CD4-positive, alpha-beta T cell treated with Interleukin-4 for 4 hours (primary cell): ENCODE measurements at places on chromosomes 7 and 10.

DNA sequence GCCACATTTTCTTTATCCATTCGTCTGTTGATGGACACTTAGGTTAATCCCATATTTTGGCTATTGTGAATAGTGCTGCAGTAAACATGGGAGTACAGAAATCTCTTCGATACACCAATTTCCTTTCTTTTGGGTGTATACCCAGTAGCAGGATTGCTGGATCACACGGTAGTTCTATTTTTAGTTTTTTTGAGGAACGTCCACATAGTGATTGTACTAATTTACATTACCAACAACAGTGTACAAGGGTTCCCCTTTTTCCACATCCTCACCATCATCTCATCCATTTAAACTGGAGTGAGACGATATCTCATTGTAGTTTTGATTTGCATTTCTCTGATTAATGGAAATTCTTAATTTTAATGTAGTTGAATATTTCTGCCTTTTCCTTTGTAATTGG is 19.3 kb downstream of the VKORC1L1 start:
- DNase-seq = no peak

- DNase-seq = peak; percentile 56
Measured at GRCh38 chr7:116138202-116138801, 72.0 kb upstream of the TES start.

DNA sequence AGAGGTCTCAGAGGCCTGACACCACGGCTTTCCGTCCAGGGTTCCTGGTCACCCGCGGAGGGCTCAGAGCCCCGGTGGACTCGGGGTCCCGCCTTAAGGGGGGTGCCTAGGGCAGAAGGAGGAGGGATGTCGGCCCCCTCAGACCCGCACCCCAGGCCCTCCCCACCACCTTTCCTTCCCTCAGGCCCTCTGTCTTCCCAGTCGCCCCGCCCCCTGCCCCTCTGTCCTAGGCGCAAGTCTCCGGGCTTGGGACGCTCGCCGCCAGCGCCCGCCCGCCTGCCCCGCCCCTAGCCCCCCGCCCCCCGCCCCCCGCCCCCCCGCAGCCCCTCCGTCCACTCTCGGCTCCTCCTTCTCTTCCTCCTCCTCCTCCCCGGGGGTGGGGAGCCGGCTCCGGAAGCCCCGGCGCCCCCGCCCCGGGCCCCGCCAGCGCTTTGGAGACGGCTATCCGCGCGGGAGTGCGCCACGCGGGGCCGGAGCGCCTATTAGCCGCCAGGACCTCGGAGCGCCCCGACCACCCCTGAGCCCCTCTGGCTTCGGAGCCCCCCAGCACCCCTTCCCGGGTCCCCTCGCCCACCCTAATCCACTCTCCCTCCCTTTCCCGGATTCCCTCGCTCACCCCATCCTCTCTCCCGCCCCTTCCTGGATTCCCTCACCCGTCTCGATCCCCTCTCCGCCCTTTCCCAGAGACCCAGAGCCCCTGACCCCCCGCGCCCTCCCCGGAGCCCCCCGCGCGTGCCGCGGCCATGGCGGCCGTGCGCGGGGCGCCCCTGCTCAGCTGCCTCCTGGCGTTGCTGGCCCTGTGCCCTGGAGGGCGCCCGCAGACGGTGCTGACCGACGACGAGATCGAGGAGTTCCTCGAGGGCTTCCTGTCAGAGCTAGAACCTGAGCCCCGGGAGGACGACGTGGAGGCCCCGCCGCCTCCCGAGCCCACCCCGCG is at the start of gene AEBP1:
AEBP1 (plus strand) TSS at position 423 of the 937 bp plus-strand sequence; CDS start at position 744, 321 bp downstream.
- no peak for DNase-seq

GRCh38 chr10:132834891-132835847 is 49.2 kb upstream of the NKX6-2 start:
- DNase-seq = no peak

DNA sequence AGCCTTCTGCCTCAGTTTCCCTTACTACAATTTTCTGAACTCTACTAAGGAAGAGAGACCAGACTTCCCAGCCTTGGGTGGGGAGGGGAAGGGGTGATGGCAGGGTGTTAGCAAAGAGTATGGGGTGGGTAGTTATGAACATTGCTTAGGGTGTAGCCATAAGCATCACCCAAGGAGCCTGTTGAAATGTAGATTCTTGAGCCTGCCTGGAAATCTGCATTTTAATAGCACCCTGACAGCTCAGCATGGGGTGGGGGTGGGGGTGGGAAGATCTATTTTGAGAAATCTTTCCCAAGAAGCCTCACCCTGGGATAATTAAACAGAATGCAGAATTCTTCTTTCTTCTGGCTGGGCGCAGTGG is 164.8 kb downstream of the NRF1 start:
- DNase-seq = no peak

- DNase-seq = no peak
Measured at GRCh38 chr7:86949779-86950260, 109.6 kb downstream of the ELAPOR2 start.

DNA sequence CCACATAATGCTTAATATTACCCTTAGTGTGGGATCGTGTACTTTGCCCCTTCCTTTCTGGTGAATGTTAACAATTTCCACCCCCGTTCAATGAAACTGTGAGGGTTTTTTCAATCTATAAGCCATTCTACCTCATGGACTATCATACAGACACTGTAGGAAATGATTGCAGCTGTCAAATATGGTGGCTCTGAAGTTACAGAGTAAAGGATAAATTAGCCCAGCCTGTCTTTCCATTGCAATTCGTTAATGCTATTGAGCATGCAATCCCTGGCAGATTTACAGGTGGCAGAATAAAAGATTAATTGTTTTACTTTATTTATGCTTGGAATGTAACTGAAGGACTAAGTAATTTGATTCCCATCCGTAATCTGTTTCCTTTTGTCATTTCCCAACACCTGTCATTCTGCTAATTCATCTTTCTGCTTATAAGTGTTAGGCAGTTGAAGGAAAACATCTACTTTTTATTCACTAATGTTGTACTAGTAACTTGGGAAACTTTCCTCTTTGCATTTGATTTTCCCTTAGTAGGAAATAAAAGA is 1211.6 kb upstream of the LRRN3 start:
- DNase-seq = no peak

DNA sequence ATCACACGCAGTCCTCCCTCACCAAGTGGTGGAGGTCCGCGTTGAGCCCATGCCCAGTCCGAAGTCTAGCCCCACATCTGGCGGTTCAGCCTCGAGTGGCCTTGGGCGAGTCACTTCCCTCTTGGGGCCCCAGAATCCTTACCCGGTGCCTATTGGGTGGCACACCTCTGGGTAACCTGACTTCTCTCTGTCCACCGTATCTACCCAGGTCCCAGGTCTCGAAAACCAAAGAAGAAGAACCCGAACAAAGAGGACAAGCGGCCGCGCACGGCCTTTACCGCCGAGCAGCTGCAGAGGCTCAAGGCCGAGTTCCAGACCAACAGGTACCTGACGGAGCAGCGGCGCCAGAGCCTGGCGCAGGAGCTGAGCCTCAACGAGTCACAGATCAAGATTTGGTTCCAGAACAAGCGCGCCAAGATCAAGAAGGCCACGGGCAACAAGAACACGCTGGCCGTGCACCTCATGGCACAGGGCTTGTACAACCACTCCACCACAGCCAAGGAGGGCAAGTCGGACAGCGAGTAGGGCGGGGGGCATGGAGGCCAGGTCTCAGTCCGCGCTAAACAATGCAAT is 4.3 kb downstream of the EN2 start:
- no peak for DNase-seq

DNA sequence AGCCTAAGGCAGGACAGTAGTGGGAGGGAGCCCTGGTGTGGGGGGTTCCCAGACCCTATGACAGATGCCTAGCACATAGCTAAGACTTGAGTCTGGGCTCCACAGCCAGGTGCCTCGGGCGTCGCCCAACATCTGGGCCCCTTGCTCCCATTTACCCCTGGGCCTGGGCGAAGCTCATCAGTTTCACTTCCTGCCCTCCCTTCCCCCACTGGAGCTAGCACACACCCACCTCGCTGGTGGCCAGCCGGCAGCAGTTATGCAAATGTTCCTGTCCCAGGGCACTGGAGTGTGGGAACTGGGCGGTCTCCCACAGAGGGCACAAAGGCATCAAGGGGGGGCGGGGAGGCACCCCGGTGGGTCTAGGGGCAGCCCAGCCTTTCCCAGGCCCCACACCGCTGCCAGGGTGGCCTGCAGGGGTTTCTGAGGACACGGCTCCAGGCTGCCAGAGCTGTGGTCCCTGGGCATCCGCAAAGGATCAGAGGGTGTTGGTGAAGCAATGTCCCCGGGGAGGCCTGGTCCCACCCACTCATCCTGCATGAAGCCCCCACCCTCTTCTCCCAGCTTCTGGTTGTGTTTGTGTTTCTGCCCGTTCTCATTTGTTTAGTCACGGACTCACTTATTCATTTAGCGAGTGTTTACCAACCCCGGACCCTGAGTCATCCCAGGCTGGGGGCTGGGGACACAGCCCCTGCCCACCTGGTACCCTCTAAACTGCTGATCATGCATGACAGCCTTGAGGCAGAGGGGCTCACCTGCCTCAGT is 20.4 kb downstream of the SH2B2 start:
- DNase-seq = peak; percentile 46

DNA sequence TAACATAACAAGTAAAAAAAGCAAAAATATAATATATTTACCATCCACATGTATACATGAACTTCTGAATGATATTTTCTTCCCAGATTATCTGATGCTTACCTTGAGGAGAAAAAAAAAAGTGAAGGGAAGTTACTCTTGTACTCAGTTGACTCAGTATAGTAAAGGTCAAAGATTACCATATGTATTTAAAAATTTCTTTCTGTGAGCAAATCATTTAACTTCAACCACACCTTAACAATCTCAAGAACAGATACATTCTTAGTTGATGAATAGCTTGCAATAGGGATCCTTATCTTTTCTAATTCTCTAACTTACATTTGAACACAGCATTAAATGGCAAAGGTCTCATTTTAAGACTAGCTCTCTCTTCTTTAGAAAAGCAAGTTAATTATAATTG is 29.8 kb downstream of the PRR15 start:
- DNase-seq = no peak

DNA sequence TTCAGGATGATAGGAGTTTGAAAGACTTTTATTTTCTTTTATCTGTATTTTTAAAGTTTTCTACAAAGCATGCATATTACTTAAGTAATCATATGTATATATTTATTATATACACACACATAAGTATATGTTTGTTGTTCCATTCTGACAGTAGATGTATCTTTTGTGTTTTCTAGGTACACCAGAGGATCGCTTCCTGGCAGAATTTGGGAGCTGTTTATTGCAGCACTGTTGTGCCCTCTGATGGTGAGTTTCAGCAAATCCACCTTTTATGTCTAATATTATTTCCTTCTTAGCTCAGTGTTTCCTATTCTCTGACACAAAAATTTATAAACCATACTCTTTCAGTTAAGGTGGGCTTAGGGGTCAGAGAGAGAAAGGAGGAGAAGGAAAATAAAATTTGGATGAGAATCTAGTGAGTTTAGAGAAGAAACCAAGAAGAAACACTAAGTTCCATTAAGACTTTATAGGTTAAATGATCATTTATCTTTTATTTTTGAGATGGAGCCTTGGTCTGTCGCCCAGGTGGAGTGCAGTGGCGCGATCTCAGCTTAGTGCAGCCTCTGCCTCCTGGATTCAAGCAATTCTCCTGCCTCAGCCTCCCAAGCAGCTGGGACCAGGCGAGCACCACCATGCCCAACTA is 59.2 kb upstream of the OIT3 start:
- peak; percentile 53 for DNase-seq

DNA sequence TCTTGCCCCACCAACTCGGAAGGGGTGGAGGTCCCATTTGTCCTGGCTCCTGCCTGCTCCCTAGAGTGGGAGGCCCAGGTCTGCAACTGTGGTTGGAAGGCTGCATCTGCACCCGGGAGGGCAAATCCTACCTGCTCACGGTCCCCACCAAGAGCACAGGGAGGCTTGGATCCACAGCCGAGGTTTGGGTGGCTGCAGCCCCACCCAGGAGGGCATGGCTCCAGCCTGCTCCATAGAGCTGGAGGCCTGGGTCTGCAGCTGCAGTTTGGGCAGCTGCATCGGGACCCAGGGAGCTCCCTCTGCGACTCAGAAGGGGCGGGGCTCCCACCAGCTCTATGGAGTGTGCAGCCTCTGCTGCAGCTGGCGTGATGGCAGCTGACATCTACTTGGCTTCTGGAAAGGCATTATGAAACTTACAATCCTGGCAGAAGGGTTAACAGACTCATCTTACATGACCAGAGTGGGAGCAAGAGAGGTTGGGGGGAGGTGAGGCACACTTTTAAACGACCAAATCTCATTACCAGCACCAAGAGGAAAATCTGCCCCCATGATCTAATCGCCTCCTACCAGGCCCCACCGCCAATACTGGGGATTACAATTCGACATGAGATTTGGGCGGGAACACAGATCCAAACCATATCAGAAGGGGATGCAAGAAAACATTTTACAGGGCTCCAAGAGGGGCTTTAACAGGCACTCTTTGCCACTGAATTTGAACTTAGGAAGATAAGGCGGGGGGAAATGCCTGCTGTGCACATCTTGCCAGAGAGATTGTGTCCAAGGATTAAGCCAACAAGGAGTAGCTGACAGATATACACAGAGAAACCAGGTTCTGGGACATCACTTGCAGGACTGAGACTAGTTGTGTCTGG is 8.2 kb upstream of the BLVRA start:
- DNase-seq = no peak

GRCh38 chr7:102132209-102132752 is 154.4 kb upstream of the SH2B2 start:
- peak; percentile 14 for DNase-seq

DNA sequence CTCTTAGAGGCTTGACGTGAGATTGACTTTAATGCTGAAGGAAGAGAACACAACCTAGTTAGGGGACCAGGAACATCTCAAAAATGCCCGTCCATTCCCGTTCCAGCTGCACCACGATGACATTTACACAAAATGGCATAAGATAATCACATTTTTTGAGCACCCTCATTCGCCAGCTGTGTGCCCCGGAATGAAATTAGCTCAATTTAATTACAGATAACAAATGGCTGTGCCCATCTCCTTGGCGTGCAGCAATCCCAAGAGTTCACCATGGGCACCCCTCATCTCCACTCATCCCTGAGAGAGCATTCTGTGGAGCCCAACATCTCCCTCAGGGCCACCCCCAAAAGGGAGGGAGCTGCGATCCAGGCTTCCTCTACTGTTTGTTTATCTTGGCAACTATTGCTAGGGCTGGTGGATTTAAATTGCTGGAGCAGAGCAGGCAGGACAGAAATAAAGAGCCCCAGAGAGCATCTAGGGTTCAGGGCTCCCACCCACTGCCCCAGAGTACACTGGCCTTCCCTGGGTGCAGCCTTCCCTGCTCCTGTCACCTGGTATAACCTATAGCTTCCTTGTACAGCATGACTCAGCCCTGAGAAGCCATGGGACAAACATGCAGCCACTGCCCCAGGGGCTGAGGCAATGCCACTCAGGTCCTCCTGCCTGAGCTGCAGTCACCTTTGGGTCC is 263.5 kb downstream of the ZEB1 start:
- DNase-seq = no peak

DNA sequence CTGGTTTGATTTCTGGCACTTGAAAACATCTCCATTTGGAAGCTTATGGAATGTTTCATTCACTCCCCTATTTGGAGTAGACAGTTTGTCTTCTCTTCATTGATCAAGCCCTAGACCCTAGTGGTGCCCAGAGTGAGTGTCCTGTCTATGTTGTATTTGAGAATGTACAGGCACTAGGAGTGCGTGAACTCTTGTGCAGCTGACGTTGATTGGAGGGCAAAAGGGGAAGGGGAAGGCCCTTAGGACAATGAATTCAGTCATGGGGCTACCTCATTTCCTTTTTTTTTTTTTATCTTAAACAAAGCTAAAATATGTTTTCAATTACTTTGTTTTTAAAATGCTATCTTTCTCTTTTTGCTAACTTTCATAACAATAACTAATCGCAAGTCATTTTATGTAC is 66.5 kb downstream of the ADD3 start:
- no peak for DNase-seq

- DNase-seq = no peak
Measured at GRCh38 chr7:158613481-158613880, 25.9 kb upstream of the PTPRN2 start.
